ENCODE measurements at places on chromosomes 3 and 15.

DNA sequence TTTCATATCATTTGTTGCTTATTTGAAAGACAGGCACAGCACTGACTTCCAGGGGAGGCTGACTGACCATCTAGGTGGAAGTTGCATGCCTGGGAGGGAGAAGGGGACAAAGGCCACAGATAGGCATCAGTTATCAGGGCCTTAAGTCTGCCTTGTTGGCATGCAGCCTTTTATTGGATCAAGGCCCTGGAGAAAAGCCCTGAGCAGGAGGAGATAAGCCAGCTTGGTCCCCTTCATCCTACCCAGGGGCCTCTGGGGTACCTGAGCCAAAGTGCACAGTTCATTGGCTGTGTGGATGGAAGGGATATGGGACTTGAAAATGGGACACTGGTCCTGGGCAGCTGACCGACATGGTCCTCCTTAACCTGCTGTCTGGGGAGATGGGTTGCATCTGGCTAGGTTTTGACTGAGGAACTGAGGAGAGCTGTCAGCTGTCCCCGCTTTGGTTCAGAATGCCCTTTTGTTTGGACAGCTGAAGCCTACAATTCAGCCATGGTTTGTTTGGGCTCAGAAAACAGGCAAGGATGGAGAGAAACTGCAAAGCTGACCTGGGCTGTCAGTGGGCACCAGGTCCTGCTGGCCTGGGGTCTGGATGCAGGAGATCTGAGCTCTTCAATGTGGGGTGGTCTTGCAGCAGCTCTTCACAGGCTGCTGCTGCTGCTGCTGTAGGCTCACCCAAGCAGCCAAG, 60.0 kb downstream of the FLNB start:
- DNase-seq, result no peak

DNA sequence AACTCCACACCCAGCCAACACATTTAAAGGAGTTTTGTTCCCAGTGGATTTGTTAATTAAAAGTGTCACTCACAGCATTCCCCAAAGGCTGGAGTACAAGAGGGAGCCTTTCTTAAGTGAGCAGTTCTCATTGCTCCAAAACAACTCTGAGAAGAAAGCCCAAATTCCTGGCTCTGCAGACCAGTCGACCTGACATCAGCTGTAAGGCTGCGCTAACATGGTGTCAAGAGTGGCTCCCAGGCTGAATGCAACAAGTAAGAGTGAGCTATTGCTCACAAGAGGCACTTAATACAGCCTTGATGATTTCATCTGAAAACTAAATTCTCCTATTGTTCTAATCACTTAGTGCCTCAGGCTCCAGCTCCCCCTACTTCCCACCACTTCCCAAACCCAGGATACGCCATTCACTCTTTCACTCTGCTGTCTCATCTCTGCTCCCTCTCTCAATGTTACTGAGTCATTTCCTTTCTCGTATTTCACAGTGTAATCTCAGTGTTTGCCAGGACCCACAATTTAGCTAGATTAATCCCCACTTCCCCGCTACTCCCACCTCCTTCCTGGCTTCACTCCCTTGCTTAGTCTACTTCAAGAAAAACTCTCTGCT, 81.8 kb downstream of the WWTR1 start:
- DNase-seq, result no peak

DNA sequence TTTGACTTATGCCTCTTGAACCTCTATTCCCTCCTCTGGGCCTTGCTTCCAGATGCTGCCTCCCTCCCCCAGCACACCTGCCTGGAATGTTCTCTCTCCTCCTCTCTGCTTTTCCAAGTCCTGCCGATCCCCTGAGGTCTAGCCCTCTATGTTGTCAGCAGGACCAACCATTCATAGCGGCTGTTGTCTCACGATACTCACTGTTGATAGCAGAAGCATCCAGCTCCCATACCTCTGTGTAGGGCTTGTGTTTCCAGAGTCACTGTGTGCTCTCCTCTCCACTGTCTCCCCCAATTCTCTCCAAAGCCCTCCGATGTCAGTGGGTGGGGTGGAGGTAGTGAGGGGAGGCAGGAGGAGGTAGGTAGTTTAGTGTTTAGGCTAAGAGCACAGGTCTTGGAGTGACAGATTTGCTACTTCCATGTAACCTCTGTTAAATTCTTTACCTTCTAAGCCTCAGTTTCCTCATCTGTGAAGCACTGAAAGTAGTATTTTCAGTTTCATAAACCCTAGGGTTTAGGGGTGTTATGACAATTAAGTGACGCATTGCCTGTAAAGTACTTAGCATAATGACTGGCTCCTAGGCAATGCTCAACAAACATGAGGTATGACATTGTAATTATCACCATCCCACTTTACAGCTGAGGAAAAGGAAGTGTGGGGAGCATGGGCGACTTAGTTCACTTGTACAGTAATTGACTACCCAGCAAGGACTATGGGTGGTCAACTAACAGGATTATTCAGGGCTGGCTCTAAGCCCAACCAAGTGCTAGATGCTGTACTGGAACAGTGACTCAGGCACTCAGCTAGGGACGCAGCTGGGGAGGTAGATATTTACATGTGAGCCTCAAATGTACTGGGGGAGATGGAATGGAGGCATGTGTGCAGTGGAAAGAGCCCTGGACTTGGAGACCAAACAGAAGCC, 122.8 kb downstream of the CACNA1D start:
- DNase-seq, result no peak

DNA sequence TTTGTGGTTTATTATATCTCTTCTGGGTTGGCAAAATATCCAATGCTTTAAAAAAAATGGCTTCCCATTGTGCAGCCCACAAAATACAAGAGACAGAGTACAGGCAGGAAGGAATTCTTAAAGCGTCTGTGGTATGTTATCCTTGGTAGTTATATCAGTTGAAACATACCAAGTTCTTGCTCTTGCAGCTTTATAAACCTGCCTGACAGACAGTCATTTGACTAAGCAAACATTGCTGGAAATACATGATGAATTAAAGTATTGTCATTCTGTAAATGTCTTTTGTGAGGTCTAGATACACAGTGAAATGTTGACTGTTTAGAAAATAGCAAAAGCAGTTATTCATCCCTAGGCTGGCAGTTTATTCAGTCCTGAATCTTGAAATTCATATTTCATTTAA, 44.8 kb upstream of the MAP3K13 start:
- no peak for DNase-seq

- DNase-seq, result no peak
Observed at GRCh38 chr15:43243020-43243645, 22.3 kb upstream of the EPB42 start.

- peak; percentile 27 for DNase-seq
Observed at GRCh38 chr15:41695750-41696436, 35.7 kb downstream of the MGA start.

- no peak for DNase-seq
Observed at GRCh38 chr3:138338244-138338643, 8.6 kb upstream of the NME9 start.

DNA sequence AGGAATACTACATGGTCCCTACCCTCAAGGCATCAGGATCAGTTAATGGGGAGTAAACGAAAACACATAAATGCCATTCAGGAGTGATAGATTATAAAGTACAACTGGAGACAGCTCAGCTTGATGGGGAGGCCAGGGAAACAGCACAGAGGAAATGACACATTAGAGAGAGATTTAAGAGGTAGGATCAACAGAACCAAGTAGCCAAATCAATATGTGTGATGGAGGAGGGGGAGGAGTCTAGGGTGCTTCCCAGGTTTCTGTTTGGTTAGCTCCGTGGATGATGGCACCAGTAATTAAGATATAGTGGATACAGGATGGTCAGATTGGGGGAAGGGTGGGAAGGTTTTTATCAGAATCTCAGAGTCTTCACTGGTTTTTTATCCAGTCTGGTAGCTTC, 229.5 kb upstream of the ROPN1 start:
- no peak for DNase-seq

GRCh38 chr3:4380013-4380412, 76.8 kb downstream of the SETMAR start:
- DNase-seq, result no peak

- DNase-seq, result no peak
Observed at GRCh38 chr3:174440253-174440701, 418.9 kb upstream of the NAALADL2 start.

GRCh38 chr15:60589728-60590127, 110.8 kb upstream of the ICE2 start:
- DNase-seq, result no peak

- DNase-seq, result no peak
Observed at GRCh38 chr15:81254277-81254915, 57.7 kb downstream of the IL16 start.

DNA sequence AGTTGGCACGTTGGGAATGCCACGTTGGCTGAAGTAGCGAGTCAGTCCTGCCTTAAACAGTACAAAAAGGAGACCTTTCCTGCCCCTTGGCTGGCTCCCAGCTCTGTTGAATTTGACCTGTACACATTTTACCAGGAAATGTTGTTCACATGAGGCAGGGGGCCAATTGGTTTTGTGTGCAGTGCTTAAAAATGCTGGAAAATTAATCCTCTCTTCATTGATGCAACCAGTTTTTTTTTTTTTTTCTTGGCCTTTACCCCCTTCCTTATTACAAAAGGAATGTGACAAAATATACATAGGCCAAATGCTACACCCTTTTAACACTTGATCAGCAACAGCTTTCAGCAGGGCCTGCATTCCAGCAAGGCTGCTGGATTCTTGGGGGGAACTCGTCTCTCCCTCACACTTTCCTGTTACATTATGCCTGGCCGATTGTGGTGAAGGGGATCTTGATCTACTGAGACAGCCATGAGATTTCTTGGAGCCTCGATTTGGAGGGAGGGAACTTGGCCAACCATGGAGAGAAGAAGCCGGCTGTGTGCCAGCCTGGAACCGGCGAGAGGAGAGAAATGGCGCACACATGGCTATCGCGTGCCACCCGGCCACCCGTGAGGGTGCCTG, 93.1 kb downstream of the DNASE1L3 start:
- DNase-seq, result peak; percentile 66

DNA sequence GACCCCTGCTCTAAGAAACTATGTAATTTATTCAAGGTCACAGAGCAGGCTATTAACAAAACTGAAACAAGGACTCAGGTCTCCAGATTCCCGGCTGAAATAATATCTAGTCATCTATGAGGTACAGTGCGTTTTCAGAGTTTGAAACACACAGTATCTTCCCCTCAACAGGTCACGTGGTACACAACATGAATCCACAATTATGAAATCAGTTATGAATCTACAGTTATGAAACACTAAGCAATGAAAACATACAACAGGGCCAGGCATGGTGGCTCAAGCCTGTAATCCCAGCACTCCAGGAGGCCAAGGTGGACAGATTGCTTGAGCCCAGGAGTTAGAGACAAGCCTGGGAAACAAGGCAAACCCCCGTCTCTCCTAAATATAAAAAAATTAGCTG, 72.7 kb downstream of the FSIP1 start:
- no peak for DNase-seq

- DNase-seq, result no peak
Observed at GRCh38 chr15:39589193-39589814, 8.4 kb downstream of the THBS1 start.

- no peak for DNase-seq
Observed at GRCh38 chr3:42397644-42398043, 12.8 kb downstream of the LYZL4 start.

- DNase-seq, result no peak
Observed at GRCh38 chr3:126618760-126619159, 36.2 kb downstream of the TXNRD3 start.

DNA sequence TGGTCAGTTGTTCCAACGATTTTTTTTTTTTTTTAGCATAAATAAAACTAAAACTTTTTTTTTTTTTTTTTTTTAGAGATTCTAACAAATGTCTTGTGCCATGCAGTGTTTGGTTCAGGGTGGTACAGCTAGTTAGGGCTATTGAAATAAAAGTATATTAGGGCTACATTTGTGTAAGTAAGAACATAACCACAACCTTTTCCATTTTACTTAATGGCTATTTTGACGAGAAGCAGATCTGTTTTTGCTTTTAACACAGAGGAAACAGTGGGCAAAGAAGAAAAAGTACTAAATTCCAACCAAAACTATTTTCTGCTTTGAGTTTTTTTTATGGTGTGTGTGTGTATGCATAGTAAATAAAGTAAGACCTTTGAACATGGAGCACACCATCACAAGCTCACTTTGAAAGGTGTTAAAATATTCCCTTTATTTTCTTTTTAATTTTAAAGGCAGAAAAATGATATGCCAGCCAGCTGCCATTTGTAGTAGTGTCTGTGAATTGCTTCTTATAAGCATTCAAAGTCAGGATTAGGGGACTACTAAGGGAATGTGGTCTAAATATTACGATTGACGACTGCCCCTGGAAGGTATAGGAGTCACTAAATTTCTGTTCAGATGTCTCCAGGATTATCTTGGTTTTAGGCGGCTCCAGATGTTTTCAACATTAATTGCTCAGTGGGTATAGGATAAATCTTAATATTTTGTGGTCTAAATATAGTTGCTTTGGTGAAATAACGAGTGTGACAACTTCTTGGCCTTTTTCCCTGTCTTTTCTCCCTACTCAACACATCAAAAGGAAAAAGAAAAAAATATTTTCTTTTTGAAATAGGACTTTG, 3.1 kb downstream of the RARB start:
- no peak for DNase-seq

DNA sequence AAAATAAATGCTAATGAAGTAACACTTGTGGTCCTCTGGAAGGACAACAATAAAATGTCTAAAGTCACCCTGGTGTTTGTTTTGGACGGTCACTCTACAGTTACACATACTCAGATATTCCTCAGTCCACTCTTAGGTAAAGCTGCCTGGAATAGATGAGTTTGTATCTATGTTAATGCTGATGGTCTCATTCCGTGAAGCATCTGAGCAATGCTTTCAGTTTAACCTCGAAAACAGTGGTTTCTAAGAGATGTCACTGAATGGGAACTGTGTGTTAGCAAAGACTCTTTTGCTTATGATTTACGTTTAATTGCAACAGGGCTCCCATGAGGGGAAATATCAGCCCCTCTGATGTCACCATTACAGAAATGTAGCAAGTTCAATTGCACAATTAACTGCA, 49.1 kb downstream of the FBN1 start:
- DNase-seq, result no peak

DNA sequence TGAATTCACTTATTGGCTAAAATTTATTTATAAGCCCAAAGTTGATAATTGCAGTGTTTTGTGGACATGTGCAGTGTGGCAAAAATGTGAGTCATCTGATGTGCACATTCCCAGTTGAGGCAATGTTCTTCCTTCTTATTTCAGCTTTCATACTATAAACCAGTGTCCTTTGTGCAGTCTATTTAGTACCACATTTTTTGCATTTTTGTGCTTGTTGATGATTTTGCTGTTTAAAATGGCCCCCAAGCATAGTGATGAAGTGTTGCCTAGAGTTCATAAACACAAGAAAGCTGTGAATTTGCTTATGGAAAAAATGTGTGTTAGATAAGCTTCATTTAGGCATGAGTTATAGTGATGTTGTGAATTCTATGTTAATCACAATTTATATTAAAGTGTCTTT, 19.4 kb upstream of the IL20RB start:
- no peak for DNase-seq

DNA sequence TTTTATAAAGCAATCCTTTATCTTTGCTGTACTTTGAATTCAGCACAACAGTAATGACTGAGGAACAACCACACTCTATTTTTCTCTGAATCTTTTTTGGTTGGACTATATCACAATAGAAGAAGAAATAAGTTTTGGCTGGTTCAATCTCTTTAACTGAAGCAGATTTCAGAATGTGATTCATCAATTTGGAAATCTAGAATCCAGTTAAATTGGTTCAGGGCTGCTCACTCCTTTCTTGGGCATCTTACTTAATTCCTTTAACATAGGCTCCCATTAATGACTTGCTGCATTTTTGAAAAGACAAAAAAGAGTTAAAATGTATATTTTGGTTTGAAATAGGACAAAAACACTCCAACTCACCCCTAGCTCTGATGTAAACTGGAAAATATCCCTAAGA, 688.3 kb upstream of the NECTIN3 start:
- no peak for DNase-seq
